ENCODE measurements at places on chromosomes 5 and 9. TPM values are rescaled to one million over a fixed set of nuclear protein-coding genes. Genes with fewer than 3 reads are reported as not detected.
A peak's percentile ranks its signal among the peaks of the same experiment; 100 is the strongest.

Gene PCDHB9
- total RNA-seq = 0.41 TPM

Gene NR5A1
- not detected for total RNA-seq

Gene ADRB2
- 0.16 TPM for total RNA-seq

Gene ACOT12
- not detected for total RNA-seq

Gene SPINK13
- not detected for total RNA-seq

Gene SLC46A2
- total RNA-seq = not detected

Gene NMUR2
- not detected for total RNA-seq

Gene COL5A1
- 171 TPM for total RNA-seq

Gene NXNL2
- 0.74 TPM for total RNA-seq

Gene NIPAL4
- total RNA-seq = not detected

- DNase-seq = no peak
Observed at GRCh38 chr9:89842267-89842768, 237.5 kb downstream of the GADD45G start.

DNA sequence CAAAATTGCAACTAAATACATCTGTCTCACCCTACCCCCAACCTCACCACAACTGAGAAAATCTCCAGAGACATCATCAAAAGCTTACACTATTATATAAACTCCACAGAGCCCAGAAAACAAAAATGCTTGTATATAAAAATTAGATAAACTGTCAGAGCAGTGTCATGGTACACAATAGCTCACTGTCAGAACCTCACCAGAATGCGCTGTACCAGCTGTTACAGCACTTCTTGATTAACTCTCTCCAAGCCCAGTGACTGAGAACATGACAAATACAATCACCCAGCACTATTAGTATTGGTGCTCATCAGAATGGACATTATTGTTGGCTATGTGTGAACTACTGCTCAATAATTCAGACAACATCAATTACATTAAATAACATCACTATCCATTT lies 65.7 kb downstream of the ZDHHC21 start:
- DNase-seq = no peak

DNA sequence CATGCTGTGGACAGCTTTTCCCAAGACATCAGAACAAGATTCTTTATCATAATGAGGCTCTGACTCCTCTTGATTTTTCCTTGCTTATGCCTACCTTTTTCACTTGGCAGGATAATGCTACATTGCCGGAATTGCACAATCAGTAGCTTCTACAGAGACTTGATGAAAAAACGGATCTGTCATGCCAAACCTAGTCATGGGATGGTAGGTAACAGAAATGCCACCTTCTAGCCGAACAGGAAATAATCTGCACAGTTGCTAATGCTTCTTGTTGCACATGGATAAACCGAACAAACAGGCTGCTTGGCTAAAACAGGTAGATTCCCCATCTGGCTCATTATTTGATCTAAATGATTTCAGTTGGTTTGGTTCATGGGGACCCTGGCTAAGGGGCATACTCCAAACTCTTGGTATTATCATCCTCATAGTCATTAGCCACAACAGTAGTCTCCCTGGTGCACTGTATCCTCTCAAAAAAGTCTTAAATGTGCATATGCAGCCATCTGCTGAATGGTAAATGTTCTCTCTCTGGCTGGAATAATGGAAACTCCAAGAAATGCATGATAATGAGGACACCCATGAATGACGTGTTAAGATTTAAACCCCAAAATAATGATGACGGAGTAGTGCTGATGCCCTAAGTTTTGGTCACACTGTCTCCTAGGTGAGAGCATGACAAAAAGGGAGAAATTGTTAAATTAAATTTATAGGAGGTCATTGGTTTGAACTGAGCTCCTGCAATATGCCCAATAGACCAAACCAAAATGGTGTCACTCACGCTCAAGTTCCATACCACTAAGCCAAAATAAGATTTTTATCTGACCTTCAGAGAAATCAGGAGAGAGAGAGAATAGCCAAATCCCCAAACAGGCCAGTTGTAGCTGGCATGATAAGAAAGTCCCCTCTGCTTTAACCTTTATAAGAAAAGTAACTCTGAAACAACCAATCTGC lies 47.0 kb downstream of the RAPGEF1 start:
- no peak for DNase-seq

- DNase-seq = no peak
Observed at GRCh38 chr5:89628876-89629635, 746.1 kb upstream of the MEF2C start.

GRCh38 chr5:125129151-125129806 lies 382.8 kb upstream of the ZNF608 start:
- DNase-seq = peak; percentile 14

GRCh38 chr5:133387091-133387490 lies 225.2 kb downstream of the FSTL4 start:
- no peak for DNase-seq

- no peak for DNase-seq
Observed at GRCh38 chr5:158064334-158065123, 205.6 kb upstream of the CLINT1 start.

- DNase-seq = no peak
Observed at GRCh38 chr5:118293378-118293777, 695.0 kb downstream of the DTWD2 start.

- no peak for DNase-seq
Observed at GRCh38 chr9:134886413-134886913, 5.9 kb downstream of the FCN2 start.

DNA sequence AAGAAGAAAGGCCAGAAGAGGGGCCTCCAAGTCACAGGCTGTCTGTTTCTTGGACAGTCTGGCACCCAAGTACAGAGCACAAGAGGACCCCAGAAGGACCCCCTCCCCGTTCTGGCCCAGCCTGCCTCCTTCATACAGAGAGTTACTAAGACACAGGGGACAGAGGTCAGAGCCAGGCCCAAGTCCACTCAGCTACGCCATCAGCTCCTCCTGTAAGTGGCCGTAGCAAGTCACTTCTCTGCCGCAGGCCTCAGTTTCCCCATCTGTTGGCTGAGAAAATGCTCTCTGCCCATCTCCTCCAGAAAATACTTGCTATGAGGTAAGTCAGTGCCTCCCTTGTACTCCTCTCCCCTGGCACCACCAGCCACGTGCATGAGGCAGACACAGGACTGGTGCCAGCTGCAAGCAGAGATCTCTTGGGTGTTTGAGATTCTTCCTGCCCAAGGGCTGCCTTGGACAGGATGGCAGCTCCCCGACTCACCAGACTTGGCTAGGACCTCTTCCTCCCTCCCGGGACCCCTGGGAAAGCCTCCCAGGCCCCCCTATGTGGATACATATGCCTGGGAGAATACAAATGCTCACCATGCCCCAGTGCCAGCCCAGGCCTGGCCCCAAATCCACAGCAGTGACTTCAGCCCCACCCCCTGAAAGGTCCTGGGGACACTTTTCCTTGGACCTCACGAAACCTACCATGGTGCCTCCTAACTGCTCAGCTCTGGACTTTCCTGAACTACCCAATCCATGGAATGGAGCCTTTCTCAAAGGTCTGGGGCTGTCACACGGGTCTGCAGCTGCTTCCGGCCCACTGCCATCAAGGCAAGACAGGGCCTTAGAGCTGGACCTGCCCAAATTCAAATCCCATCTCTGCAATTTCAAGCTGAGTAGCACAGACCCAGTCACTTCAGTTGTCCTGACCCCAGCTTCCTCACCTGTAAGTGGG lies 5.1 kb downstream of the EEIG1 start:
- DNase-seq = no peak

DNA sequence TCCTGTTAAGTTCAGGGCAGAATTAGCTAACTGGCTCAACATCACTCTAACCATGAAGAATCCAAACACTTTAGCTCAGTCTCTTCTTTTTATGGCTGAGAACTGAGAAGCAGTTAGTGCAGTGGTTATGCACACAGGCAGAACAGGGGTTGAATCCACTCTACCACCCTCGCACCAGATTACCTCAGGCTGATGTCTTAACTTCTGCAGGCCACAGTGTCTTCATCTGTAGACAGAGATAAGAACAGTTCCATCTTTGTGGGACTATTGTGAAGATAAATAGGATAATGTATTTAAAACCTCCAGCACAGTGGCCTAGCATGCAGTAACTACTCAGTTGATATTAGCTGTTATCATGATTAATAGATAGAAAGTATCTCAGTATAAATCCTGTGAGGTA lies 54.8 kb downstream of the FAM114A2 start:
- DNase-seq = no peak

GRCh38 chr9:98192503-98193335 lies at the start of gene CORO2A:
TSS of gene CORO2A (minus strand) at chr9:98192637. CDS start at chr9:98157660, 34,977 bp downstream.
- peak; percentile 41 for DNase-seq

DNA sequence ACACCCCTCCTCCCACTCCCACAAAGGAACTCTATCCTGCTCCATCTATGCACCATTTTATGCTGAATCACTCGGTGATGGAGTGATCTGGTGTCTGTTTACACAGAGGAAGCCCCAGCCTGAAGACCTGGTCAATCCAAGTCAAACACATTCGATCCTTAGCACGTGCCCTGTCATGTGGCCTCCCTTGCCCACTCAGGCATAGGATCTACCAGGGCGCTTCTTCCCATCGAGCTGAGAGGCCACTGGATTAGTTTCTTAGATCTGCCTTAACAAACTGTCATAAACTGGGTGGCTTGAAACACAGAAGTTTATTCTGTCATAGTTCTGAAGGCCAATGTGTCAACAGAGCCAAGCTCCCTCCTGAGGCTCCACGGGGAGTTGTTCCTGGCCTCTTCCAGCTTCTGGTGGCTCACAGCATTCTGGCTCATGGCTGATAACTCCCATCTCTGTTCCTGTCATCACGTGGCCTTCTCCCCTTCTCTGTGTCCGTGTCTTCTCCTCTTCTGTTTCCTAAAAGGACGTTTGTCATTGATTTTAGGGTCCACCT lies 34.2 kb downstream of the FOXI1 start:
- DNase-seq = no peak

GRCh38 chr5:159010661-159011442 lies 88.9 kb downstream of the EBF1 start:
- DNase-seq = peak; percentile 51

GRCh38 chr9:21660976-21661375 lies 141.5 kb upstream of the MTAP start:
- DNase-seq = no peak

GRCh38 chr9:75161116-75161857 lies 73.0 kb downstream of the OSTF1 start:
- DNase-seq = peak; percentile 62

GRCh38 chr5:181109489-181110013 lies 21.4 kb downstream of the OR2V1 start:
- DNase-seq = no peak

All from fibroblast of the aortic adventitia (primary cell).